Fibroblast of pulmonary artery (primary cell): ENCODE measurements at places on chromosomes 1 and 21.

GRCh38 chr1:159054427-159054826 is 22.1 kb downstream of the AIM2 start:
- DNase-seq, result no peak

- DNase-seq, result peak; percentile 90
Measured at GRCh38 chr1:21869620-21870121, 57.6 kb downstream of the LDLRAD2 start.

DNA sequence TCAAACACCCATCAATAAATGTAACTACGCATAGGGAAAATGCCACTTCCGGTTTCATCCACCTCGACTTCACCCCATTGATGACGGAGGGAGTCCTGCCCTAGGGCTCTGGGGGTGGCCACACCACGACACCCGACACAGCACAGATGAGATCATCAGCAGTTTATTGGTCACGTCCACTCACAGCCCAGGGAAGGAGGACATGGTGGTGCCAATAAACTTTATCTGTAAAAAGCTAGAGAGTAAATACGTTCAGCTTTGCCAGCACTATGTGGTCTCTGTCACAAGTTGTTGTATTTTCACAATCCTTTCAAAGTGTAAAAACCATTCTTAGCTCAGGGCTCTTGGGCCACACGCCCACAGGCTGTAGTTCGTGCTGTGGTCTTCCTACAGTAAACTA is 16.3 kb downstream of the SETD4 start:
- DNase-seq, result no peak

GRCh38 chr1:230270559-230271281 is 155.4 kb downstream of the PGBD5 start:
- peak; percentile 80 for DNase-seq

GRCh38 chr1:176888471-176889032 is 276.0 kb downstream of the ASTN1 start:
- DNase-seq, result no peak

DNA sequence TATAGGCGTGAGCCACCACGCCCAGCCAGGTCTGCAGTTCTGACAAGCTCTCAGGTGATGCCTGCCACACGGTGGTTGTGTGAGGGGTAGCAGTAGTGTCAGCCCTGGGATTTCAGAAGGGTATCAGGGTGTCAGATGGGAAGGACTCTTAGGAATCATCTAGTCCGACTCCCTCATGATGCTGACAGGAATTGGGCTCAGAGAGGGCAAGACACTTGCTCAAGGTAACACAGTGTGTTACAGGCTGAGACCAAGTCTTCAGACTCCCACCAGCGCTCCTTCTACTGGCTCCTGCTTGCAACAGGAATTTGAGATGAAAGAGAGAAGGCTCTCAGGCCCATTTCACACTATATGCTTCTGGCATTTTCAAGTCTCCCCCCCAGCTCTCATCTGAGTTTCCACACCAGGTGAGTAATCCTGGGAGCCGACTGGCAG is 6.9 kb downstream of the HTR1D start:
- no peak for DNase-seq

DNA sequence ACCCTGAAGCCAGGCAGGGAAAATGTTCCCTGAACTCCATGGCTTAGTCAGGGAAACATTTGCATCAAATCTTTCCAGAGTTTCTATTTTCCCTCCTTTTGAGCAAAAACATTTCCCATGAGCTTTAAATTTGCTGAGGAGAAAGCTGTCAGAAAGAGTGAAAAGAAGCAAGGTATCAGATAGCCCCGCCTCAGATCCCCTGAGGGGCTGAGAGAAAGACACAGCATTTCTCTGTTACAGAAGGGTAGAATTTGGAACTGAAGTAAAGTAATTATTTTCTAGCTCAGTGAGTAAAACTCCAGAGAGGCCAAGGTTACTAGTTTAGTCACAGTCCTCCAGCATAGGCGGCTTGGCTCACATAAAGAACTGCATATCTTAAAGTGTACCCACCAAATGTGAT is 10.6 kb downstream of the FMO1 start:
- no peak for DNase-seq

DNA sequence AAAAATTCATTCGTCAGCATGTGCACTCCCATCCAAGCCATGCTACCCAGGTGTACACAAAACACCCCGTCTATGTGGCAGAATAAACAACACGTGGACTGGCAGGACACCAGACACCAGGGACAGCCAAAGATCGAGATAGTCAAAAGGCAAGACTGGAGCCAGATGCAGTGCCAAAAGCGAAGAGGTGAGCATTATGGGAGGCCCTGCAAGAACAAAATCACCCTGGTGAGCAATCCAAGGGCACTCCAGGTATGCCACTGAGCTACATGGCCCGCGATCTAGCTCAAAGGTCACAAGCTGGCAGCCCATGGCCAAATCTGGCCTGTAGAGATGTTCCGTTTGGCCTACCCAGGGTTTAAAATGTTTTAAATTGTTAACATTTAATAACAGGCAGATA is 33.7 kb downstream of the PLPP3 start:
- no peak for DNase-seq

DNA sequence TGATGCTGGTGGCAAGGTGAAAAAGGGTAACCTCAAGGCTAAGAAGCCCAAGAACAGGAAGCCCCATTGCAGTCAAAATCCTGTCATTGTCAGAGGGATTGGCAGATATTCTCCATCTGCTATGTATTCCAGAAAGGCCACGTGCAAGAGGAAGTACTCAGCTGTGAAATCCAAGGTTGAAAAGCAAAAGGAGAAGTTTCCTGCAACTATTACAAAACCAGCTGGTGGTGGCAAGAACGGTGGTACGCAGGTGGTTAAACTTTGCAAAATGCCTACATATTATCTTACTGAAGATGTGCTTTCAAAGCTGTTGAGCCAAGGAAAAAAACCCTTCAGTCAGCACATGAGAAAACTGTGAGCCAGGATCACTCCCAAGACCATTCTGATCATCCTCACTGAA is 13.7 kb upstream of the VPS45 start:
- no peak for DNase-seq

DNA sequence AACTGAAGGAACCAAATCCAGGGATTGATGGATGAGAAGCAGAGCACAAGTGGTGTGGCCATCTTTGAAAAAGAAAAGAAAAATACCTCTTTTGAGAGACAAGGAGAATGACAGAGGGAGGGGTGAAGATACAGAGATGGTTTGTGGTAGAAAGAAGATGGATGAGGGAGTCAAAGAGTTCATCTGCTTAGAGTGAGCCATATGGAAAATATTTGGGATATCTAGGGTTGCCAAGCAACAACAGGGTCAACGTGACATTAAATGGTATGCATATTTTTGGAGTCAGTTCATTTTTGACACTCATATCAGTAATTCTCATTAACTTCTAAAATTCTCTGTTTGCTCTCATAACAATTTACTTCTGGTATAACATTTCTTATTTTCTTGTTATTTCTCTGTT is 50.7 kb downstream of the MACF1 start:
- DNase-seq, result no peak
